ENCODE measurements at places on chromosomes 12 and 14.
A peak's percentile ranks its signal among the peaks of the same experiment; 100 is the strongest.

DNA sequence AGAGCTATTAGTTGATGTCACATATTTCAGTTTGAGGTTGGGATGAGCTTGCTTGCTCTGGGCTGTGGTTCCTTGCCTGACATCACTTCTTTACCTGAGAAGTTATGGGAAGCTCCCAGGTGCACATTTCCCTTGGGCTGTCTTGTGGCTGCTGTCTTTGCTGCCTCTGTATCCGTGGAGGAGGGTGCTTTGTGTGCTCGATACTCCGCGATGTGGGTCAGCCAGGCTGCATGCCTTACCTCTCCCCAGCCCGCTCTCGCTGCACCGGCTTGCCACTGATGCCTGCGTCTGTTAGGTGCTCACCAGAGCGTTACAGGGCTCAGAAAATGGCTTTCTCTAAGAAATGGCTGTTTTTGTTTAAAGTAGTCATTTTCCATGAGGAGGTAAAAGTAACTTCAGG is 19.6 kb downstream of the PELI2 start:
- no peak for DNase-seq

GRCh38 chr14:104932676-104933631 is 8.3 kb downstream of the PLD4 start:
- no peak for DNase-seq

DNA sequence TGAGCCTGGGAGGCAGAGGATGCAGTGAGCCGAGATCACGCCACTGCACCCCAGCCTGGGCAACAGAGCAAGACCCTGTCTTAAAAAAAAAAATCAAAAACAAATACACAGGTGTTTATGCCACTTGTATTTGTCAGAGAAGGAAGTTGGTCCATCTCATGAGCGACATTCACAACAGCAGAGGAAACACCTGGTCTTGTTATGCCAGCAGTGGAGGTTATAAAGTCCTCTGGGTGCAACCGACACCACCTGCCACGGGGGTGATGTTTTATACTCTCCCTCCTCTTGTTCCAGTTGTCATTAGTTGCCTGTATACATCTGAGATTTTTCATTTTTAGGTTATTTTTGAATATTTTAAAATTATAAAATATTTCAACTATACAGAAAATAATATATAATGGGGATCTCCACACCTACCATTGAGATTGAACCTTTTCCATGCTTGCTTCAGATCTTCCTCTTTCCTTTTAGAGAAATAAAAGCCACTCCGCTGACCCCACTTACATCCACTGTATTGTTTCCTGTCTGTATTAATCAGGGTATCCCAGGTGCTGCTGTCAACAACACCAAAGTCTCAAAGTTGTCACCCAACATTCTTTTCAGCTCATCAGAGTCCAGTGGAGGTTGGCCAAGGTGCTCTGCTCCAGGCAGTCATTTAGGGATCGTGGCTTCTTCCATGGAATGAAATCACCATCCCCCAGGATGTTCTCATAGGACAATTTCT is 65.1 kb downstream of the RNFT2 start:
- no peak for DNase-seq

- DNase-seq = no peak
These were observed 44.1 kb downstream of the PITPNM2 start for GRCh38 chr12:123106640-123107359.

DNA sequence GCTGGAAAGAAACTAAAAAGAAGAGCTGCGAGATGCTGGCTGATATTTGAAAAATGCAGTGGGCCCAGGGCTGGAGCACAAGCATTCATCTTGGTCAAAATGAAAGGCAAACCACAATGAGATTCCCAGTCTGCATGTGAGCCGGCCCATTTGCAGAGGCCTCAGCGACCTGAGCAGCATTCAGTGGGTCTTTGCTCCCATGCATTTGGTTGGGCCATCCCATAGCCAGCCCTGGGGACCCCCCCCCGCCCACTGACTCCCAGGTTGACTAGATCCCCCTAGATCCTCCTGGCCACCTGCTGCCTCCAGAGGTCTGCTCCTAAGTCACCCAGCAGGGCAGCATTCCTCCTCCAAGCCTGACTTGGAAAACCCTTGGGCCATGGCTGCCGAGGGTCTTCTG is 59.8 kb downstream of the PRMT8 start:
- no peak for DNase-seq

GRCh38 chr12:105206686-105207374 is 29.1 kb downstream of the APPL2 start:
- no peak for DNase-seq

DNA sequence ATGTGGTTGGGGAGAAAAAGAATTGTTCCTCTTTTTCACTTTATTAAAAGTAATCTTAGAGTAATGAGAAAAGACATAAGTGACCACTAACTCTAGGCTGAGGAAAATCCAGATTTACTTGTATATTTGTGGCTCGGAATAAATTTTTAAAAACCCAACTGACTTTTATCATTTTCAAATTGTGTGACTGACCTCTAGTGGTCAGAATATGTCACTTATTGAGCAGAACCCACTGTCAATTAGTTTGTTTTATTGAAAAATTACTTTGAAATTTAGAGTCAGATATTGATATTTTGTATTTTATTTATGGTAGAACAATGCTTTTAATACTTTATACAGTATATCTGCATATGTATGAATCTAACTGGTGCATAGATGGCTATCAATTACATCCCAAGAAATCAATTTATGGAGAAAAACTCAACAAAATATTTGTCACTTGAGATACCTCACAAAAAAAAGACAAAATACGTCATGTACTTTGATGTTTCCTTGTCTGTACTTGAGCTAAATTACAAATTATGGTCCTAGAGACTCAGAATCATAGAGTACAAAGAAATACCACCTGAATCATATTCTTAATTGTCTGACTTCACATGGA is 229.4 kb downstream of the CNTN1 start:
- DNase-seq = peak; percentile 3

- no peak for DNase-seq
These were observed 280.3 kb upstream of the DIO2 start for GRCh38 chr14:80491650-80492049.

- DNase-seq = no peak
These were observed 280.8 kb downstream of the ZFP36L1 start for GRCh38 chr14:68512088-68512487.

- no peak for DNase-seq
These were observed 175.1 kb upstream of the GZMB start for GRCh38 chr14:24809135-24809534.

- DNase-seq = no peak
These were observed 117.7 kb downstream of the OTOGL start for GRCh38 chr12:80217011-80217535.

DNA sequence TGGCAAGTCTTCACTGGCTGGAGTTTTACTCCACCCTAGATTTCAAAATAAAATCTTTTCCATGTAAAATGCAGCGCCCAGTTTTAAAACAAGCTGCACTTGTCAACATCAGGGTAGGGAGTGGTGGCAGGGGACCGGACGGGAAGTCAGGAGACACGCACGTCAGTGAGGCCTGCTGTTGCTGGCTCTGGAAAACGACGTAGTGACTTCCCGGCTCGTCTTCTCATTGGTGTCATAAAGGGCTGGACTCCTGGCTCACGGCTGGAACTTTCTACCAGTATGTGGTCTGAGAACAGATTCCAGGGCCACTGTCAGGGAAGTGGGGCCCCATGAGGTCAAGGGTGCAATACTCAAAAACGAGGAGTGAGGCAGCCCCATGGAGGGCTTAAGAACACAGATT is 64.2 kb upstream of the FOXN3 start:
- DNase-seq = no peak

DNA sequence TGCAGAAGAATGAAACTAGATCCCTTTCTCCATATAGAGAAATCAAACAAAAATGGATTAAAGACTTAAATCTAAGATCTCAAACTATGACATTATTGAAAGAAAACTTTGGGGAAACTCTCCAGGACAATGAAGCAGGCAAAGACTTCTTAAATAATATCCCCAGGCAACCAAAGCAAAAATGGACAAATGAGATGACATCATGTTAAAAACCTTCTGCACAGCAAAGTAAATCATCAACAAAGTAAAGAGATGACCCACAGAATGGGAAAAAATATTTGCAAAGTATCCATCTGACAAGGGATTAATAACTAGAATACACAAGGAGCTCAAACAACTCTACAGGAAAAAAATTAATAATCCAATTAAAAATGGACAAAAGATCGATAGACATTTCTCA is 101.0 kb downstream of the RALGAPA1 start:
- DNase-seq = no peak

- DNase-seq = peak; percentile 80
These were observed at the start of gene TMEM63C for GRCh38 chr14:77181603-77182437. Gene TMEM63C (plus strand): TSS chr14:77181798. CDS start chr14:77218814, 37,016 bp downstream.

DNA sequence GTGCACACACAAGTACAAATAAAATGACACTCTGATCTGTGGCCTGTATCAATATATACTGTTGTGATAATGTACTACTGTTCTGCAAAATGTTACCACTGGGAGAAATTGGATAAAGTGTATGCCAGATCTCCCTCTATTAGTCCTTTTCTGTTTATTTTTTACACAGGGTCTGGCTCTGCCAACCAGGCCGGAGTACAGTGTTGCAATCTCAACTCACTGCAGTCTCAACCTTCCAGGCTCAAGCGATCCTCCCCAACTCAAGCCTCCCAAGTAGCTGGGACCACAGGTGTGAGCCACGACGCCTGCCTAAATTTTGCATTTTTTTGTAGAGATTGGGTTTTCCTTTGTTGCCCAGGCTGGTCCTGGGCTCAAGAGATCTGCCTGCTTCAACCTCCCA is 1.9 kb downstream of the NT5DC3 start:
- no peak for DNase-seq

DNA sequence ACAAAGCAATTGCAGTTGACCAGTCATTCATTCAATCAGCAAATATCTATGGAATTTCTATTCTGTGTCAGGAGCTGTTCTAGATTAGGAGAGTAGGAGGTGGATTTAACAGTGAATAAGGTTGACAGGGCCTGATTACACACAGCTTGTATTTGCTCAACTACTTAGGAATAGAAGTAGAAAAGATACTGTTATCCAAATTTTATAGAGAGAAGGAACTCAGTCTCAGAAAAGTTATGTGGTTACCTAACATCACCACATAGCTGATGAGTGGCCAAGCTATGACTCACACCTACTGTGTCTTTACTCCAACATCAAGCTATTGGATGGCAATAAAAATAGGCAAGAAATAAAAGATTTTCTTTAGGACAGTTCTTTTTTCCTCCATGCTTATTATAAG is 374.8 kb downstream of the RMST start:
- DNase-seq = no peak

DNA sequence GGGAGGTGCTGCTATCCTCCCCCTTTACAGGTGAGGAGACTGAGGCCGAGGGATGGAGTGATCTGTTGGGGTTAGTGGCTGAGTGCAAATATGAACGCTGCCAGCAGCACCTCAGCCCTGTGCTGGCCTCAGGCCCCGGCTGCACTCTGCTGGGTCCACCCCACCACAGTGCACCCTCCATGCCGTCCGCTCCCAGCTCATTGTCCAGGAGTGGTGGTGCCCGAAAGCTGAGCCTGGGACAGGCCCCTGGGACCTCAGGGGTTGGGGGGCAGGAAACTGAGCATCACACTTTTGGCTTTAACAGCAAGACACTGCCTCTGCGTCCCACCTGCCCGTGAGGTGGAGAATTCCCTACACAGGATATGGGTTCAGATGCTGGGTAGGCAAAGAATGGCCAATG is 31.5 kb upstream of the FBRSL1 start:
- DNase-seq = no peak

- DNase-seq = no peak
These were observed 42.6 kb upstream of the PRIMA1 start for GRCh38 chr14:93830753-93831461.

- DNase-seq = no peak
These were observed 1053.7 kb downstream of the VRK1 start for GRCh38 chr14:97850886-97851285.

DNA sequence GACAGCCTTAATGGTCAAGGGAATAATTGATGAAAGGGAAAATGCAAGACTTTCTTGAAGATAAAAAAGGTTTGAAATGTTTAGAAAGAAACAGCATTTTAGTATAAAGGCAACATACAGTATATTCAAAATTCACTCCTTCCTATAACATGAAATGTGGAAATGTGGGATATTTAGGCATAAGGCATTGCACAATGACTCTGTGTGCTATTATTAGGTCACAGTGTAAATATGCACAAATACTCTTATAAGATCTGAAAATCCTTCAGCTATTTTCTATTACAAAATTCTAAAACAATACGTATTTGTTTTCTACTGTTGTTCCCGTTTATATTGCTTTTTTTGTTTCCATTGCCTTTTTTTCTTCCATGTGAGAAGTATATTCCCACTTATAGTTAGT is 127.7 kb downstream of the SLC16A7 start:
- no peak for DNase-seq

DNA sequence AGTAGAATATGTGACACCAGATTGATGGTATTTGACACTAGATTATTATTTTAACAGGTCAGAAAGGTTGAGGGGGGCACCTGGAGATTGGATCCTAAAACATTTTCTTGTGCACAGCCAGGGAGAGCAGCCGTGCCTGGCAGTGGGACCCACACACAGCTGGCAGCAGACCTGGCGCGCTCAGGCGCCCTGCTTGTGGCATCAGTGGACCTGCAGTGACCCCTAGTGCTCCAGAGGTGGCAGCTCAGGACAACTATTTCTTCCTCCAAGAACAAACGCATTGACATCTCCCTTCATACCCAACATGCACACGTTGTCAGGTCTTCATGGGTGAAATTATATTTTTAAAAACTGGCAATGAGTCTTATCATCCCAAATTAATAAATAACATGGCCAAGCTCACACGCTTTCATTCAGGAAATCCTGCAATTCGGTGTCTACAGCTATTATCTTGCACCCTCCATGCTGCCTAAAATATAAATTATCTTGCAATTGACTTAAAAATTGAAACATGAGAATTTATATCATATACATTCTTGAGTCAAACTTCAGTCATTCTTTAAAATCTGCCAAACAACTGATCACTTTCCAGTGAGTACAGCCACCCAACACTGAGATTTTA is 7.7 kb upstream of the TMEM132D start:
- no peak for DNase-seq

- no peak for DNase-seq
These were observed 34.3 kb upstream of the TMEM132D start for GRCh38 chr12:129938089-129938488.

- DNase-seq = no peak
These were observed 276.1 kb upstream of the LMO3 start for GRCh38 chr12:16881986-16882570.

- no peak for DNase-seq
These were observed 32.1 kb downstream of the EMP1 start for GRCh38 chr12:13228579-13228978.
